ENCODE measurements at places on chromosomes 5 and 9.

- DNase-seq, result no peak
Measured at GRCh38 chr5:143143973-143144372, 259.5 kb downstream of the NR3C1 start.

GRCh38 chr9:115121181-115121580, 3.2 kb upstream of the TNC start:
- DNase-seq, result no peak

DNA sequence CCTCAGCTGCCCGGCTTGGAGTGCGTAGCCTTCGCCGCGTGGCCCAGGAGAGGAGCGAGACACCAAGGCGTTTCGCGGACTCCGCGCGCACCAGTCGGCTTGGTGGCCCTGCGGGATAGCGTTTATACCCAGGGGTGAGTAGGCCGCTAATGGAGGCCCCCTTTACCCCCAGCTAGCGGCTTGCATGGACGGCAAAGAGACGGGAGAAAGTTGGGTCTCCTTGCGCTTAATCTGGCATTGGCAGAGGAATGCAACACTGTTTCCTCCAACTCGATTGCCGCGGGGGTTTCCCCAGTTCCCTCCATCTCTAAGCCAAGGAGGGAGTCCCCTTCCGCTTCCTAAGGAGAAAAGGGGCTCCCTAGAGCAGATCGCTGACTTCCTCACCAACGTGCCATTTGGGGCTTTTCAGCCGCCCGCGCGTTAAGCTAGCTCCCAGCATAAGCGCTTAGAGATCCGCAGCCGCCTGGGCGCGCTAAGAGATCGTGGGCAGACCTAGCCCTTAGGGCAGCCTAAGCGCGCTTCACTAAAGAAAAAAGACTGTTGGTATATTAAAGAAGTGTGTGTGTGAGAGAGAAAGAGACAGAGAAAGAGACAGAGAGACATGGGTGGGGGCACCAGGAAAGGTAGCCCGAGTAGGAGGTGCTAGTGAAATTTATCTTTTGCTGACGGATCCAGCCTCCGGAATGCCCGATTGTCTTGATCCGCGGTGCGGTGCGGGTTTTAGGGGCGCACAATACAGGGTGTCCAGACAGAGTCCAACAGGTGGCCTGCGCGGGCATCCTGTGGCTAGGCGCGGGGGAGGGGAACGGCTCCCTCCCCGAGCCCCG, 597.9 kb upstream of the SGCD start:
- DNase-seq, result no peak

GRCh38 chr5:32639943-32640342, 54.6 kb downstream of the SUB1 start:
- no peak for DNase-seq

GRCh38 chr5:151015974-151016587, 4.3 kb upstream of the GPX3 start:
- no peak for DNase-seq

GRCh38 chr5:127683008-127683407, 20.2 kb upstream of the CCDC192 start:
- DNase-seq, result no peak

DNA sequence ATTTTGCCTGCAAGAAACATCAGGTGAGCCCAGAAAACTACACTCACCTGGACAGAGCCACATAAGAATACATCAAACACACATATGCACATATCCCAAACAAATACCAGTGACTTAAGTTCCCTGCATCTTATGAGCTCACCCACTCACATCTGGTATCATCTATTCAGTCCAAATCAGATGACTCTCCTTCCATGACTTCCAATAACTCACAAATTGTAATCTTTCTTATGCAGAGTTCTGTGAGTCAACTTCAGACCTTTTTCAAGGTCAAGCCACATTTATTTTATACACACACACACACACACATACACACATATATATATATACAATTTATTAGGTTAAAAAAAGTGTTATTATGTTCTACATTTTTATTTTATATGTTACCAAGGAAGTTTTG, 1711.9 kb upstream of the CDH9 start:
- DNase-seq, result no peak

DNA sequence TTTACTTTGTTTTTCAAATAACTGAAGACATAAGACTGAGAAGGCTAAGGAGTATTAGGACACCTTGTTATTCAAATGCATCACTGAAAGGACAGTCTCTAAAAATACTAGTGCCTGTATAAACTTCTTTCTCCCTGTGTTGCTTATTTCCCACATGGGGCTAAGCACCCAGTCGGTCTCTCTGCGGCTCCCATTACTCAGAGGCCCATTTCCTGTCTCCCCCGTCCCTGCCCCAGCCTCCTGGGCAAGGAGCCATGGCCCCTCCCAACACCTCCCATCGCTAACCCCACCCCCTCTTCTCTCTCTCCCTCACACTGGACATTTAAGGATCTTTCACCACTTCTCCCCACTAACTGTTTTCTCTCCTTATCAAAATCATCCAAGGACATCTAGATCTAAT, 81.9 kb downstream of the EBF1 start:
- DNase-seq, result no peak

- no peak for DNase-seq
Measured at GRCh38 chr9:4734150-4734549, 6.9 kb downstream of the AK3 start.

- no peak for DNase-seq
Measured at GRCh38 chr5:129687941-129688340, 60.0 kb upstream of the MINAR2 start.

- no peak for DNase-seq
Measured at GRCh38 chr5:109028608-109029299, 281.1 kb downstream of the FER start.

DNA sequence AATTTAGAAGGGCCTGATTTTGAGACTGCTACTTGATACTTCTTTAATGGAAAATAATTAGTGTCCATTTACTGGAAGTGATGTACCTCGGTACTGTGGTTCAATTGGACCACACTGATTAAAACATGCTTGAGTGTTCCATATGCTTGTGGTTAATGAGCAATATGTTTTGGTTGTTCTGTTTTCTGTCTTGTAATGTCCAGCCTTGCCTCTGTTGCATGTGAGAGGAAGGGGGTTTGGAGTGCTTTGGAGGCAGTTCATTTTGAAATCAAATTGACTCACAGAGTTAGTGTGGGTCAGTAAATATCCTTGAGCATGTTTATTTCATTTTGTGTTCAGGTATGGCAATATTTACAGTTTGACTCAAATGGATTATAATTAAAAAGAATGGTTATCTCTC, 334.4 kb downstream of the ARHGEF28 start:
- DNase-seq, result no peak

DNA sequence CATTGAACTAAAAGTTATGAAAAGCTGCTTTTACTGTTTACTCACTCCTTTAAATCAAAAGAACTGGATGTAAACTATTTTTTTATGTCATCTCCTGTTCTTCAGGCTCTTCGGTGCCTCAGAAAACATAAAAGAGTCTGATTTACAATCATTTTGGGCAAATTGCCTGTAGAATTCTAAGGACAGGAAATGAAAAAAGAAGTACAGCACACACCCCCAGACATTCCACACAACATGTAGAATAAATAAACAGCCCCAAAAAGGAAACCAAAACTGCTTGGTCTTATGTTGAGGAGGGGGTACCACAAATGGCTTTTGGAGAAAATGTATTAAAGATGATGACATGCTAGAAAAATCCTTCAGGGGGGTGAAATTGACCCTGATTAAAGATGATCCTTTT, 57.2 kb downstream of the ITGA1 start:
- DNase-seq, result no peak

GRCh38 chr5:88984040-88984439, 101.1 kb upstream of the MEF2C start:
- no peak for DNase-seq

DNA sequence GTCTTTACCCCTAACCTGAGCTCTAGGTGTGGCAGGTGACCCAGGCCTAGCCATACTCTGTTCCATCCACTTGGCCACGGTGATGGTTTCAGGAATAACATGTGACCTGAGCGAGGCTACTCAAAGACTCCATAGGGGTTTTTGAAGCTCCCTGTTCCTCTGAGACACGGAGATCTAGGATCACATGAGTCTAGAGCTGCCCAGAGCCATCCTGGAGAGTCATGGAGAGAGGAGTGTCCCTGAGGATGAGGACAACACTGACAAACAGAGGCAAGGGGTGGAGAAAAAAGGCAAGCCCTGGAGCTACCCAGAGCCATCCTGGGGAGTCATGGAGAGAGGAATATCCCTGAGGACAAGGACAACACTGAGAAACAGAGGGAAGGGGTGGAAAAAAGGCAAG, 29.5 kb upstream of the PCA3 start:
- DNase-seq, result no peak

GRCh38 chr5:643811-644271, 31.7 kb downstream of the CEP72 start:
- DNase-seq, result no peak

GRCh38 chr9:104850786-104851545, 77.0 kb downstream of the ABCA1 start:
- no peak for DNase-seq

DNA sequence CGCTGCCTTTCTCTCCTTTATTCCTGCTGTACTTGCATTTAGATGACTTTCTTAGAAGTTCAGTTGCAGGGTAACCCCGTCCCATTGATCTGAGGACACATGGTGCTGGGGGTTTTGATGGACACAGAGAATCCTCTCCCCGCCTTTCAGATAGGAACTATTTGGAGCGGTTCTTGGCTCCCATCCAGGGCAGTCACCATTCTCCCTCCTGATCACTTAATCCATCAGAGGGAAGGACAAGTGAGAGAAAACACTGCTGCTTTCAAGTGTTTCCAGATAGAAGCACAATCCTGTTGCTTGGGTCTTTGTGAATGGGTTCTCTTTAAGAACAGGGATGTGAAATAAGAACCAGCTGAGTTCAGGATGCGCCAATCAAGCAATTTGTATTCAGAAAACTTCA, 85.2 kb downstream of the IRX1 start:
- no peak for DNase-seq

DNA sequence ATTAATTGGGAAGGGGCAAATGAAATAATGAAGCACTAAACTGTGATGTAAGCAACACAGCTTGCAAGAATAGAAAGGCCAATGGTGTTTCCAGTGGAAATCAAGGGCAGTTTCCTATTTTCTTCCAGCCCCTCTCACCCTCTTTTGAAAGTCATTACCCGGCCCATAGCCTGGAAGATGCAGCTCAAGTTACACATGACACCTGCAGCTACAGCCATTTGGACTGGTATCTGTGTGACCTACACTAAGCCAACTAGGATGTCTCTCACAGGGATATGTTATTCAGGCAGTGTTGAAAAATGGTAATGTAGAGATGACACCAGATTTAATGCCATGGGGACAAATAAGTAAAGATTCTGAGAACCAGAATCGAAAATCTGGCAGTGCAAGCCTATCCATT, 439.4 kb upstream of the ZNF462 start:
- no peak for DNase-seq

GRCh38 chr9:13810510-13810909, 503.4 kb downstream of the NFIB start:
- DNase-seq, result no peak

GRCh38 chr5:1479581-1480188, 34.4 kb upstream of the SLC6A3 start:
- no peak for DNase-seq

GRCh38 chr5:14342306-14342705, 199.2 kb downstream of the TRIO start:
- DNase-seq, result no peak

DNA sequence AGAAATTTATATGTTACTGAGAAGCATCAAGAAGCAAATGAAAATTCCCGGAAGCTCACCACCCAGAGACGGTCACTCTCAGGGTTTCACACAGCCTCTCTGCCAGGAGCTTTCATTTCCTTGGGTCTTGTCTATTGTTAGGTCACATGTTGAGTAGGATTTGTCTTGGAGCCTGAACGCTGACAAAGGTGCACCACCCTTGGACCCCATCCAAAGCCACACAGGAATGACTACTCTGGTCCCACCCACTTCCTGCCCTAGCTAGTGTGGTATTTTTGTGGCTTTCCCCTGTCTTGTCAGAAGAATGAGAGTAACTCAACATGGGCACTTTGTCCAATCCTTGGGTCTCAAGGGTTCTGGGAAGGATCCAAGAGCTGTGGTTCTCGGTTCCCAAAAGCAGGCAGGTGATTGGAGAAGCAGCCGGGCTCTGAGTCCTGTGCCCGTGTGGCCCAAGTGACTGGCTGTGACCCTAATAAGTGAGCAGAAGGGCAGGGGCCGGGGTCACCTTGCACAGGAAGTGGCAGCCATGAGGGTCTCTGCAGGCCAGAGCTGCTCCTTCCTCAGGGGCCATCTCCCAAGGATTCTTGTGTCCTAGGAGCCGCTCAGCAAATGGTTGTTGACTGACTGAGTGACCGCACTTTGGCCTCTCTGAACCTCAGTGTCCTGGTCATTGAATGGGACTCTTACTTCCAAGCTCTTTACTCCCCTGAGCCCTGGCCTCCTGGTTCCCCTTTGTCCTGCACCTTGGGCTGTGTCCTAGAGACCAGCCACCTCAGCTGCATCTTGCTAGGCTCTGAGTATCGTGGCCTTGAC, 6.9 kb downstream of the FGD3 start:
- peak; percentile 55 for DNase-seq

DNA sequence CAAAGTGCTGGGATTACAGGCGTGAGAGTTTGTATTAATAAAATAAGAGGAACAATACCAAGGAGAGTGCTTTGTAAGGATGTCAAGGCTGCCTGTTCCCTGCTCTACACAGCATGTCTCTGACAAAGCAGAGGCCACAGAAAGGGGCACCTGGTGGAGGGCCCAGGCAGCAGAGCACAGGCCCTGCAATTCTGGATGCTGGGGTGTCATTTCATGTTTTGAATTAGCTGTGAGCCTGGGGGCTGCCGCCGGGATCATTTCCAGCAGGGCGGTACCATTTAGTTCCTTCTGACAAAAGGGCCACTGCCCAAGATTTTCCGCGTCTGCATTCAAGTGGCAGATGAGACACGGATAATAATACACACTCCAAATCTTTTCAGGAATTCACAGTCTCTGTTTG, 396.9 kb downstream of the GADD45G start:
- no peak for DNase-seq

GRCh38 chr9:121700832-121701419, 49.5 kb downstream of the DAB2IP start:
- no peak for DNase-seq

- DNase-seq, result no peak
Measured at GRCh38 chr5:2802693-2803365, 51.4 kb upstream of the IRX2 start.

GRCh38 chr9:34589636-34590380, at the start of gene CNTFR:
CNTFR (minus strand) TSS chr9:34589724; CDS start chr9:34568981, 20,743 bp downstream.
- DNase-seq, result no peak

DNA sequence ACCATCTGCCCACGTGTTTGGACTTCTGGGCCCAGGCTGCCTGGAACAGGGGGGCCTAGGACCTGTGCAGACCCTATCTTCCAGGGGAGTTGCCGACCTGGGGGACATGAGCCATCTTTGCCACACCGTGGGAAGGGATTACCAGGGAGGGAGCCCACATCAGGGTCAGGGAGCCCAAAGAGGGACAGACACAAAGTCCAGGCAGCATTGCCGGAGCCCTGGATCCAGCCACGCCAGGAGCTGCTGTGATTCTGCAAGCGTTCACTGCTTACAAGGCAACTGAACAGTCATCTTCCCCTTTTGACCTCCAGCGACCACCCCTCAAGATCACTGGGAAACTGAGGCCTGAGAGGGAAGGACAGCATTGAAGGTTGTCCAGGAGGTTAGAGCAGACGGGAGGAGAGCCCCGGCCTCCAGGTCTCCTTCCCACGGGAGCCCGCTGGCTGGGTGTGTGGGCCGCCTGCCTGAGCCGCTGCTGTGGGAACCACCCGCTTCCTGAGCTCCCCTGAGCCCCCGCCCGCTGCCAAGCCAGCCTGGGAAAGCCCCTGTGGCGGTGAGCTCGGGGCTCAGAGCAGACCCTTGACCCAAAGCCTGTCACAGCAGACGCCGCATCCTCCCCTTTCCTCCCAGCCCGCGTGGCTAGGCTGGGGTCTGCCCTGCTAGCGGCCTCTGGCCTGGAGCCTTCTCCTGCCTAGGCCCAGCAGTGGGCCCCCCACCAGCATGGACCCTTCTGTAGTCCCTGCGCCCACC, 17.1 kb upstream of the NOTCH1 start:
- no peak for DNase-seq

All from stimulated activated CD8-positive, alpha-beta memory T cell treated with anti-CD3 and anti-CD28 coated beads, Interleukin-7, amount 100 ng/mL, for 24 hours (primary cell).